ENCODE measurements at places on chromosomes 16 and 17.
A peak's percentile ranks its signal among the peaks of the same experiment; 100 is the strongest.

- DNase-seq: no peak
These were observed 2295.3 kb downstream of the TP53TG3F start for GRCh38 chr16:35754391-35755369.

- DNase-seq: no peak
These were observed 47.7 kb downstream of the BEAN1 start for GRCh38 chr16:66474750-66475199.

DNA sequence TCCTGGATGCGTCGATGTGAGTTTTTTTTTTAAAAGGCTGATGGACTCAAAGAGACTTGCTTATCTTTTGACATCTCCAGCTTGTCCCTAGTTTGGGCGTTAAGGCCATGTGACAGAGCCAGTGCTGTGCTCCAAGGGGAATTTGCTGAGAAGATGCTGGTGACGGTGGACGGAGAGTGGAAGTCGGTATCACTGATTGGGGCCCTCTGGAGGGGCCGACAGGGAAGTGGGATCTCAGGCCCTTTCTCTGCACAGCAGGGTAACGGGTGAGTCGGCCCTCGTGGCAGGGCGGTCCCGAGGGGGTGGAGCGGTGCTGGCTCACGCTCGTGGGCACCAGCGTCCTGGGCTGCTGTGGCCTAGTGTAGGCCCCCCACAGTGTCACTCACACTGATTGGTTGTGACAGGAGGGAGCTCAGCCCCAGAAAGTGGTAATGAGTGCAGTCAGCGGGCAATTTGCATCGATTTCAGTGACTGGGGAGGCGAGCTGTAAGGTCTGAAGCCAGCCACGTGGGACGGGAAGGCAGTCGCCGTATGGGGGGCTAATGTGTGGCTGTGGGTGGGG, 91.3 kb downstream of the TBC1D16 start:
- DNase-seq: no peak

- no peak for DNase-seq
These were observed 44.1 kb upstream of the RBFOX3 start for GRCh38 chr17:79654960-79655382.

DNA sequence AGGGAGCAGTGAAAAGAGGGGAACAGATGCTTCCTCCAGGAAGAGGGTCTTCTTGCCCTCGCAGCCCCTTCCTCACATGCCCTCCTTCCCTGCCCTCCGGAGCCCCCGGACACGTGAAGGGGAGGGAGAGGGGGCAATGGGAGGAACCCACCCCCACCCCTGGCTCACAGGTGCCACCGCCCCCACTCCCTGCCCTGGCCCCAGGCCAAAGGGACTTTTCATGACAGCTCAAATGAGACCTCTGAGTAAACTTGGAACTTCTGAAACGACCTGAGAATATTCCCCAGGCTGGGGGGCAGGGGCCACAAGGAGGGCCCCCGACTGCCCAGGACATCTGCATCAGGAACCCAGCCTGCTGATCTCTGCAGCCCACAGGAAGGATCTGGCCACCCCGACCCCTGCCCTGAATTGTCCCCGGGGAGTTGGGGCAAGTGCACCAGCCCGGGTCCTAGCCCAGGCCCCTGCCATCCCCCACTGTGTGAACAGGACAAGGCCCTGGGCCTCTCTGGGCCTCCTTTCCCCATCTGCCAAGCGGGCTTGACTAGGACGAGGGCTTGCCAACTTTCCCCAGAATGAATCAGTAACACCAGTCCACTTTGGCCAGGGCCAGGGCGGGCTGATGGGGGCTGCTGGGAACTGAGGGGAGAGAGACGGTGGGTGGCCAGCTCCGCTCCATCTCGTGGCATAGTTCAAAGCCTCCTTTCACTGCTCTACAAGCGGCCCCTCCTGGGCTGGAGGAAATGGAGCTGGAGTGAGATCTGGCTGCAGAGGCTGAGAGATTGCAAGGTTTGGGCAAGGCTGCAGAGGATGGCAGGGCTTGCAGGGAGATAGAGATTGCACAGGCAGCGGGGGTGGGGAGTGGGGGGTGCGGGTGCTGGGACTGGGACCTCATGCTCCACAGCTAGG, 3.8 kb downstream of the IL21R start:
- no peak for DNase-seq

DNA sequence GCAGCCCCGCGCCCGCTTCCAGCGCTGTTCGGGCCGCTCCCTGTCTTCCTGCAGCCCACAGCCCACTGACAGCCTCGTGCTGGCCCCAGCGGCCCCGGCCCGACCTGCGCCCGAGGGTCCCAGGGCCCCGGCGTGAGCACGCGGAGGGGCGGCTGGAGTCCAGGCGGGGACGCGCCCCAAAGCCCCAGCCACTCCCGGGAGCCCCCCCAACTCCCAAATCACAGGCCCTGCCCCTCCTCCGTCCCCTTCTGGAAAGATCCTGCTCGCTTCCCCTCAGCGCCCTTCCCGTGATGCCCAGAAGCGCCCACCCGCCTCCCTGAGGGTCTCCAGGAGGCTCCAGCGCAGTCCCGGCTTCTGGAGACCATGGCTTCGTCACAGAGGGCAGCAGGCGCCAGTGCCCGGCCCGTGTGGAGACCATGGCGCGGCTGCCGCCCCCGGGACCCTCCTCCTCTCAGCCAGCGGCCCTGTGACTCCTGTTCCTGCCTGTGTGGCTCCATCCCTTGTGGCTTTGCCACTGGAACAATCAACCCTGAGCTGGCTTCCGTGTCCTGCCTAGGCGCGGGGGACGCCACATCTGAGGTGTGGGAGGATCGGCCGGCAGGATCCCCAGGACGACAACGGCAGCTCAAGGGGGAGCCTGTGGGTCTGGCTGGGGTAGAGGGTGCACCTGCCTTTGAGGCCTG, 3.9 kb downstream of the UTS2R start:
- no peak for DNase-seq

GRCh38 chr17:10875430-10875851, 37.6 kb upstream of the PIRT start:
- DNase-seq: peak; percentile 0

DNA sequence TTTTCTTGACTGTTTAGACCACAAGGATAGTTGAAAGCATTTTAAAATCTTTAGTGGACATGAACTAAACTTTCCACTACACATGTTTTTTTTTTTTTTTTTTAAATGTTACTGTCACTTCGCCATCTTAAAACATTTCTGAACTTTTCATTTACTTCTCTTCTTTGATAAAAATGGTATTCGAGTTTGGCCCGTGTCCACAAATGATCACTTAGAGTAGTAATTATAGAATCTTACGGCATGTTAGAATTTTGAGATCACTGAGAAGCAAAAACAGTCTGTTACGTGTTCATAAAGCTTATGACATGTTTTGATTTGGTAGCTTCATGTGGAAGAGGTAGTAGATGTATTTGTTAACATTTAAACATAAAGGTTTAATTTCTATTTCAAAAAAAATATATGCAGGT, 1.1 kb downstream of the NSRP1 start:
- no peak for DNase-seq

DNA sequence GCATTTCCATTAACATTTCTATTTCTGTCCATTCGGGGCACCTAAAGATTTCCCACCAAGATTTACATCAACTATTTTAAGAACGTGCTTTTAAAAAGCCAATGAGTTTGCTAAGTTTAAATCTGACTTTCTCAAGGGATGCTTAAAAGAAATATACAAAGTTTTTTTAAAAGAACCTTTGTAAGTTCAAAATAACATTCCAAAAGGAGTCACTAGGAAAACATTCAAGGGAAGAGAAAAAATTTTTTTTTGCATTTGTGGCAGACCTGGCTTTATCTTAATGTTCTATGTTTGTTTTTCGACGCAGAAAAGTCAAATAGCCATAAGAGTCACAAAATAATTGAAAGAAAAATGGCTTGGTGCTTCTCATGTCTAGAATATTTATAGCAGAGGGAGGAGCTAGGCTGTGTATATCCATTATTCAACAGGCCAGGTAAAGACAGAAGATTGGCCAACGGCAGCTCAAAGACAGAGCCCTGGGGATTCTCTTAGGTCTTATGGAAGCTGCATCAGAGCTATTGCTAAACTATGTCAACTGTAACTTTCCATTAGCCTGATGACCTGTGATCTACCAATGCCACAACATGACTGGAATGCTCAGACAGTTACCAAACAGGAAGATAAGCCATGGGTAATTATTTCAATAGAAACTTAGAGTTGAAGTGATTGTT, 37.8 kb upstream of the MYOCD start:
- peak; percentile 86 for DNase-seq

GRCh38 chr17:67157732-67158639, 87.0 kb downstream of the HELZ start:
- peak; percentile 41 for DNase-seq

DNA sequence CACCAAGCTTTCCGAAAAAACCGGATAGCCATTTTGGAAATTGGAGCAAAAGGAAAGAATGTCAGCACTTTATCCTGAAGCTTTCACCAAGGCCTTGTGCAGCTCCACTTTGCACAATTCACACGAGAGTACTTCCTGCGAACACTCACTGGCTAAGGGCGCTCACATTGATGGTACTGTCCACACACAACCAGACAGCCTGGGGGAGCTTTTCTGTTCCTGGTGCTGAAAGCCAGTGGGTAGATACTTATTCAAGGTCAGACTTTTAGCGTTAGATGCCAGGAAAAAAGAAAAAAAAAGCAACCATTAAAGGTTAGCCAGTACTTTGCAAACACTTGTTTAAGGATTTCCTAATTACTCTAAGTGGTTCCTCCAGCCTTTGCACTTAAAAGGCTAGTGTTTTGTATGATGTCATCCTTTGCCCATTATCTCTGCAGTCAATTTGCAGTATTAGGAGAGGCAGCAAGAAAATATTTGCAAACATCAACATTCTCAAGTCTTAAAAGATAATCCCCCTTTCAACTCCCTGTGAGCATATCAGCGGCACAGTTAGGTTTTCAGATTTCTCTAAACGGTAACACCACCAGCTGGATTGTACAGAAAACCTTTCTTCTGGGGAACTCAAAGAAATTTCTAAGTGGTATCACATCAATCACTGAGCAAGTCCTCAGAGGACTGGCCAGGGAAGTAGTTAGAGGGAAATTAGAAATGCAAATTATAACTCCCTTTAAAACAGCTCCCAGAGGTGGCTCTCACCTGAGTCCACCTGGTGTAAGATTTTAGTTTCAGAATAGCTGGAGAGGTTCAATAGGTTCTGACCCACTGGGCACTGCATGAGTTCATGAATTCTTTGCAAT, 243.4 kb upstream of the IRX5 start:
- DNase-seq: no peak

All from brain microvascular endothelial cell (primary cell).